AG04450 (cell line): ENCODE measurements at places on chromosomes 11 and 22. TPM values are rescaled to one million over a fixed set of nuclear protein-coding genes. Genes with fewer than 3 reads are reported as not detected.

Gene GAL
- polyA plus RNA-seq, result 1.8 and 1.9 TPM in 2 replicates

Gene FAM83F
- polyA plus RNA-seq, result 0.01 TPM in 1 of 2 replicates, not detected in the other

Gene KRTAP5-11
- polyA plus RNA-seq, result not detected in 2 replicates

Gene ESRRA
- polyA plus RNA-seq, result 5.5 and 7.4 TPM in 2 replicates

Gene GTSE1
- 3.6 and 4.0 TPM in 2 replicates for polyA plus RNA-seq
